T-helper 17 cell (primary cell): ENCODE measurements at places on chromosomes 5 and 9.

DNA sequence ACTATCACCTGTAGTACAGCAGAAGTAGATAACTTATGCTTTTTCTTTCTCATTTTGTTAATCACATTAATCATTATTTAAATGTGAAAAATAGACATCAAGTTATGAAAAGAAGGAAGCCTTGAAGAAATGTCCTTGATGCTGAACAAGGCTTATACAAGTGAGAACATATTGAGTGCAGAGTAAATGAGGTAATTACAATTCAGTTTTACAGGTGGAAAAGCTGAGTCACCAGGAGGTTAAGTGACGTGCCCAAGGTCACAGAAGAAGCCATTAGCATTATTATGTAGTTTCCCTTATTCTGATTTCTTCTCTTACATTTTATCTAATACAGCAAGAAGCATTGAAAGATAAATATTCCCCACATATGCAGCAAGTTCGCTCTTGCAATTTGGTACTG lies 998.5 kb upstream of the CDH6 start:
- DNase-seq, result no peak

- no peak for DNase-seq
Measured at GRCh38 chr5:127409921-127410675, 107.3 kb upstream of the PRRC1 start.

DNA sequence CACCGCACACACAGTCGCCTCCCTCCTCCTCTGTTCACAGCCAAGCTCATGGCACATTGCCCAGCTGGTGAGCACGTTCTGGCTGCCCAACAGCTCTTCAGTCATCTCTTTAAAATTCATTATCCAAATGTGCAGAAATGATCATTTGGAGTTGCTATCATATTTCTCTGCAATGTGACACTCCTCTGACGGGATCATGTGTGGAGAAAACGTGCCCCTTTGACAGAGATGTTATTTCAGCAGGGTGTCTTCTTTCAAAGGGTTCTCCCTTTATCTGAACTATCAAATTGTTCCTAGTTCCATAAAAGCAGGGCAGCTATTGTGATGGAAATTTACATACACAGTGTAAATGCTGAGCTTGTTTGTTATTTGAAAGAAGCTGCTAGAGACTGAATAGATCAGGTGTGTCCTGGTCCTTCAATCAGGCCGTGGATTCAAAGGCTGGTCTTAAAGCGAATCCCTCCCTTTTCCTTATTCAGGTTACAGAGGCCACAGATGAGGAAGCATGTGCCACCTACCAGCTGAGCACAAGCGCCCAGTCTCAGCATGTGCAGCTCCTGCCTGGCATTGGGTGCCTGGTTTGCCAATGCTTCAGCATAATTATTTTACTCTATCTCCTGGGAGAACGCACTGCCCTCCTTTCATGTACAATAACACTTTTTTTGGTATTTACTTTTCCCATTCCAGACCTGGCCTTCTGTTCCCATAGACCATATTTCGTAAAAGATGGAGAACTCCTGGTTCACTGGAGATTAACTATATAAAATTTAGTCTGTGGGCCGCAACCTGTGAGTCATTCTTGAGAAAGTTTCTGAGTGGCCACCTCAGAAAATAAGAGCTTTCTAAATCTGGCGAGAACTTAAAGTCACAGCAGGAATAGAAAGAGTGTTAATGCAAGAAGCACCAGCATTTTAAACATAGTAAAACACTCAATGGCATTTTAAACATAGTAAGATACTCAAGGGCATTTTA lies 433.7 kb downstream of the ENC1 start:
- DNase-seq, result no peak

DNA sequence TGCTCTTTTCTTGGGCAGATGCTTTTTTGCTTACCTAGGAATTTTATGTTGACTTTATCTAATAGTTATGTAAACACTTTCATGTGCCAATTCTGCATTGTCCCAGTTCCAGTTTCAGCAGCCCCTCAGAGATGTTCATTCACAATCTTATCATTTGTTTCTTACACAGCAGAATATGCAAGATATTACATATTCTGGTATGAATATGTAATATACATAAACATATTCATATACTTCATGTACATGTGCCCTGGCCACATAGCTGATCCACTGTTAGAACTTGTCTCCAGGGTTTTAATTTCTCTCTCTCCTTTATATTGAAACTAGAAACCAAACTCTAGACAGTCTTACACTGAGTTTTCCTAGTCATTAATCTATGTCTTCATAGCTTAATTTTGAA lies 90.2 kb upstream of the PARP8 start:
- no peak for DNase-seq

DNA sequence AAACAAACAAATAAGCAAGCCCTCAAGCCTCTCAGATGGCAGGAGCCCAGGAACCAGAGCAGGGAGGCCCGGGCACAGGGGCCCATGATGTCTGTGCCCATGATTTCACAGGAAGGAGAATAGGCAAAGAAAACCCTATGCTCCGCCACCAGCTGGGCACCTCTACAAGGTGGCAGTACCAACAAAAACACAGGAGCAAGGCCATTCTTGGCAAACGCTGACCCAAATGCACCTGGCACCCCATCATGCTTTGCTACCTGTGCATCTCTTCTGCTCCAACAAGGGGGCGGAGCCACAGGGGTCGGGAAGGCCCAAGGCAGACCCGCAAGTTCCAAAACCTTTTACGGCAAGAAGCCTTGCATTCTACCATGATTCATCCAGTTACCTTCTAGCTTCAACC lies 3.1 kb downstream of the BRD3 start:
- DNase-seq, result no peak
